Activated CD8-positive, alpha-beta T cell treated with anti-CD3 and anti-CD28 coated beads for 36 hours (primary cell): ENCODE measurements at places on chromosomes 4 and X. TPM values are rescaled to one million over a fixed set of nuclear protein-coding genes. Genes with fewer than 3 reads are reported as not detected.

The MAGED4B gene
- 1.5 TPM for total RNA-seq

The USP51 gene
- 1.2 TPM for total RNA-seq

The EFHC2 gene
- 0.31 TPM for total RNA-seq

The MAGEA9B gene
- total RNA-seq = not detected

The TMEM35A gene
- total RNA-seq = not detected

The ZFP92 gene
- 1.2 TPM for total RNA-seq

The GLOD5 gene
- not detected for total RNA-seq

The RNF175 gene
- total RNA-seq = not detected

The MAGEA12 gene
- total RNA-seq = not detected

DNA sequence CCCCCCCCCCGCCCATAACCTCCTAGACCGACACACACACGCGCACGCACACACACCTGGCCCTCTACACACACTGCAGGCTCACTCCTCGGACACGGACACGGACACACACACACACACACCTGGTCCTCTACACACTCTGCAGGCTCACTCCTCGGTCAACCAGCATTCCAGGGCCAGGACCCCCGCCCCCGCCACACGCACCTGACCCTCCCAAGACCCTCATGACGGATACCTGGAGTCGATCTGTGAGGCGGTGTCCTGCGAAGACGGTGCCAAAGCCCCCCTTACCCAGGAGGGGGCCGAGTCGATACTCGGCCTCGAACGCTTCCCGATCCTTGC lies 552 bp downstream of the PIM2 start:
- peak; percentile 4 for DNase-seq

DNA sequence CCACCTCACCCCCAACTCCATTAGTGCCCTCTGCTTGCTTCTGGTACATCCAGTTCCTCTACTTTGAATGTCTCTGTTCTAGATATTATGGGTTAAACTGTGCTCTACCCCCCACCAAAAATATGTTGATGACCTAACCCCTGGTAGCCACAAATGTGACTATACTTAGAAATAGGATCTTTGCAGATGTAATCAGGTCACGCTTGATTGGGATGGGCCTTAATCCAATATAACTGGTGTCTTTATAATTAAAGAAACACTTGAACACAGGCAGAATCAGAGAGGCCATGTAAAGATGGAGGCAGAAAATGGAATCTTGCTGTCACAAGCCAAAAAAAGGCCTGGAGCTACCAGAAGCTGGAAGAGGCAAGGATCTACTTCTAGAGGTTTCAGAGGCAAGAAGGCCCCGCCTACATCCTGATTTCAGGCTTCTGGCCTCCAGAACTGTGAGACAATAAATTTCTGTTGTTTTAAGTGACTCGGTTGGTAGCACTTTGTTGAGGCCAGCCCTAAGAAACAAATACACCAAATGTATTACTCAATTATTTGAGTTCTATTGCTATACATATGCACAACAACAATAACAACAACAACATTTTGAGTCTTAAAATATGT lies 220.0 kb downstream of the PPP3CA start:
- DNase-seq = no peak

- no peak for DNase-seq
These were observed 11.9 kb downstream of the BLOC1S4 start for GRCh38 chr4:6727943-6728250.

DNA sequence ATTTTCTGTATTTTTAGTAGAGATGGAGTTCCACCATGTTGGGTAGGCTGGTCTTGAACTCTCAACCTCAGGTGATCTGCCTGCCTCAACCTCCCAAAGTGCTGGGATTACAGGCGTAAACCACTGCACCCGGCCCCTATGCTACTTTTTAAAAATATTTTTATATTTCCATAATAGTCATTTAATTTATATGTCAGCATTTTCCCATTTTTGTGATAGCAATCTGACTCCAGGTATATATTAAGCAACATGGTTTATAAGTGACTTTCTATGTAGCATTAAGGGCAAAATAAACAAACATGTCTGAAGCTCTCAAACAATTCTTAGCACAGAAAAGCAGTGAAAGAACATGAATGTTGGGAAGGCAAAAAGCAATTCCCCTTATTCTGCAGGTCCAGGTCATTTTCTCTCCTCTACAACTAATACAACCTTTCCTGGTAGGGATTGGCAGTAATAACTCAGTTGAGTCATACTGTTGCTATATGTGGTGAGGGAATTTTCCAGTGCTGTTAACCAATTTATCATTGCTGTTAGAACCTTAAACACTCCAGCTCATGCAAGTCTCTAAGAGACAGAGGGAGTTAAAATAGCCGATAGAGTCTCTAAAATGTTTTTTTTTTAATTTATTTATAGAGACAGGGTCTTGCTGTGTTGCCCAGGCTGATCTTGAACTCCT lies 24.0 kb downstream of the SMIM14 start:
- no peak for DNase-seq

DNA sequence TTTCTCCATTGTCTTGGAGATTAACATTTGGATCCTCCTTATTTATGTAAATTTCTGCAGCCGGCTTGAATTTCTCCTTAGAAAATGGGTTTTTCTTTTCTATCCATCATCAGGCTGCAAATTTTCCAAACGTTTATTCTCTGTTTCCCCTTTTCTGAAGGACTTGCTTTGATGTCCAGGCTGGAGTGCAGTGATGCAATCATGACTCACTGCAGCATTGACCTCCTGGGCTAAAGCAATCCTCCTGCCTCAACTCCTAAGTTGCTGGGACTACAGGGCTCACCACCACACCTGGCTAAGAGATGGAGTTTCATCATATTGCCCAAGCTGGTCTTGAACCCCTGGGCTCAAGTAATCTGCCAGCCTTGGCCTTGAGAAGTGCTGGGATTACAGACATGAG lies 144.0 kb upstream of the ZXDB start:
- DNase-seq = no peak

- DNase-seq = no peak
These were observed 33.0 kb downstream of the SGMS2 start for GRCh38 chr4:107857741-107858140.

GRCh38 chr4:3871181-3871852 lies 105.1 kb downstream of the ADRA2C start:
- peak; percentile 57 for DNase-seq

GRCh38 chrX:141632124-141632523 lies 42.6 kb downstream of the SPANXA2 start:
- DNase-seq = no peak

GRCh38 chrX:39309721-39310152 lies 508.5 kb downstream of the MID1IP1 start:
- DNase-seq = peak; percentile 70

- DNase-seq = no peak
These were observed 4.4 kb upstream of the GIMD1 start for GRCh38 chr4:106373026-106373425.

- DNase-seq = no peak
These were observed 22.5 kb downstream of the ERVMER34-1 start for GRCh38 chr4:52728691-52729240.

- DNase-seq = no peak
These were observed 57.1 kb downstream of the ENPEP start for GRCh38 chr4:110532901-110533589.

DNA sequence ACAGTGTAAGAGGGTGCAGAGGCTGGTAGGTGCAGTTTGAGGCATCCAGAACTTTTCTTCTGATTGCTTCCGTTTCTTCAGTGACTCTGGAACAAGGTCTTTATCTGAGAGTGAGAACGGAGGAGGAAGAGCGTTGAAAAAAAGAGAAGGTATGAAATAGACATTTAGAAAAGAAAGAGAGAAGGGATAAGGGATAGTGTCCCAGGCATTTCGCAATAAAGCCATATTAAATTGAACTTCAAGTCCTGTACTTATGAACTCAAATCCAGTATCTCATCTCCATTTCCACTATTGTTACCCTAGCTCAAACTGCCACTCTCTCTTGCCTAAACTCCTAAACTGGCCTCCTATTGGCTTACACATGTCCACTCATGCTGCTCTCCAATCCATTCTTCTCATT lies 36.7 kb downstream of the NPY2R start:
- no peak for DNase-seq

GRCh38 chr4:79900182-79900581 lies 172.8 kb downstream of the ANTXR2 start:
- no peak for DNase-seq

GRCh38 chr4:103400405-103400804 lies 202.3 kb upstream of the CENPE start:
- no peak for DNase-seq

GRCh38 chr4:71026086-71026485 lies 32.6 kb downstream of the DCK start:
- DNase-seq = no peak

GRCh38 chr4:61427818-61428495 lies 227.8 kb downstream of the ADGRL3 start:
- no peak for DNase-seq

DNA sequence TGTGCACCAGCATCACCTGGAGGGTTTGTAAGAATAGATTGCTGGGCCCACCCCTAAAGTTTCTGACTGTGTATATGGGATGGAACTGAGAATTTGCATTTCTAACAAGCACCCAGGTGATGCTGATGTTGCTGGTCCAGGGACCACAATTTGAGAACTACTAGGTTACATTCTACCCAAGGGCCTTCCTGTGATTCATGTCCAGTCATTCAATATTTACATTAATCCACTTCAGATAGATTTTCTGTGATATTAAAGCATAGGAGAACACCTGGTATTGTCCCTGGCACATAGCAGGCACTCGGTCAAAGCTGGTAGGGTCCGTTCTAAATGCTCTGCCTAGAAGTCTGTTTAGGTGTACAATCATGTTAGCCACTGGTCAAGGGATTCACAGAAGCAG lies 19.5 kb upstream of the XPNPEP2 start:
- no peak for DNase-seq

GRCh38 chrX:65697915-65698796 lies 30.7 kb downstream of the MSN start:
- peak; percentile 87 for DNase-seq

DNA sequence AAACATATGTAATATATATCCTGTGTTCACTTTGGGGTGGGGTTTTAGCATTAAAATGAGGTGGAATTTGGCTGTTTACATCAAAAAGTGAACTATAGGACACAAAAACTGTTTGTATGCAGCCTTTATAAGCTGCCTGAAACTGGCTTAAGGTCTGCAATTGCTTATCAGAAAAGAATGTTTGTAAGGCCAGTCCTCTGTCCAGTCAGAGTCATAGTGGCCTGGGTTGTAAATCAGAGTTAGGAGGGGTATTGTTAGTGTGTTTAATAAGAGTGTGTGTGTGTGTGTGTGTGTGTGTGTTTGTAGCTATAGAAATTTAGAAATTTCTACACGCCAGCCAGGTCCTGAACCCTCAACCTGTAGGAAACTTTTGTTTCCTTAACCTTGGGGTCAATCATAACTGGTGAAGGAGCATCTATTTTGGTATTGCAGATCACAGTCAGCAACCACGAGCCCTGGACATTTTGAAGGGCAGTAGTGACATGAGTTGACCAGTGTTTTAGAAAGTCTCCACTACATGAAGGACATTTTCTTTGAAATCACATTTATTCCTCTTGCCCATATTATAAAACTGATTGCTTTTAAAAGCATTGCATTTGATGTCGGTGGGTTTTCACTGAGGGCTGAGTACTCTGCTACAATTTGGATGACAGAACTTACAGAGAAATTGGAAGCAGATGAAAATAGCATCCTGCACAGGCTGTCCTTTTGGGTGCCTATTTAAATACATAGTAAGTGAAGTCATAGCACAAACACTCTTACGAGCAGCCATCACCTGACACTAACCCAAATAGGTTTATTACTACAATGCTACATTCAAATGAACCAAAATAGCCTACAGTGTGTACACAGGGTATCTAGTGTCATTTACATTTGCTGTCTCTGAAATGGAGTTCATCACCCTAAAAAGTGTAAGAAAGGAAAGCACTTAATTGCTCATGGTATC lies 11.2 kb upstream of the TMEM154 start:
- DNase-seq = no peak

GRCh38 chrX:135112096-135112729 lies 8.1 kb downstream of the ETDB start:
- DNase-seq = peak; percentile 45

- no peak for DNase-seq
These were observed 25.0 kb downstream of the CCNQ start for GRCh38 chrX:153573984-153574383.

DNA sequence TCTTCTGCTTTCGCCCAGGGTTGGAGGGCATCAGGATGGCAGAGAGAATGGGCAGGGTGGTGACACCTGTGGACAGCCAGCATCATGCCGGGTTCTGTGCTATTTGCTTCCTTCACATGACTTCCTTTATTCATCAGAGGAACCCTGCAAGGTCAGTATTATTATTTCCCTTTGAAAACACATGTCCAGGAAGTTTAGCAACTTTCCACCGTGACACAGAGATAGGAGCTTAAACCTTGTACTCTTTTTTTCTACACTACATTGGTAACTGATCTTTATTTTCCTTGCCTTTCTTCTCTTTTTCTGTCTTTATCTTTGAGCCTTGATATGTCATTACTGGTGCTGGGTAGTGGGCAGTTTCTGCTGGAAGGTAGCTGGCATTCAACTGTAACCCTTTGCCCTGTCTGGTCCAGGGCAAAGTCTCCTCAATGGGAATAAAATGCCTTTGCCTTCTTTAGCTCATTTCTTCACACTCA lies 5.0 kb upstream of the MGST2 start:
- no peak for DNase-seq

GRCh38 chrX:21766101-21766500 lies 8.2 kb upstream of the SMPX start:
- no peak for DNase-seq

GRCh38 chrX:113996781-113997180 lies 587.1 kb upstream of the HTR2C start:
- no peak for DNase-seq

- no peak for DNase-seq
These were observed 508.2 kb upstream of the FAM241A start for GRCh38 chr4:111636961-111637585.

- DNase-seq = peak; percentile 27
These were observed 30.0 kb upstream of the ANXA5 start for GRCh38 chr4:121726642-121727268.

- no peak for DNase-seq
These were observed 33.5 kb downstream of the OR13H1 start for GRCh38 chrX:131577413-131577812.

- DNase-seq = no peak
These were observed 42.7 kb upstream of the ZCCHC12 start for GRCh38 chrX:118780911-118781310.

- DNase-seq = no peak
These were observed 18.4 kb upstream of the SLC6A14 start for GRCh38 chrX:116417968-116418367.

- DNase-seq = no peak
These were observed 10.1 kb upstream of the RS1 start for GRCh38 chrX:18681996-18682395.

DNA sequence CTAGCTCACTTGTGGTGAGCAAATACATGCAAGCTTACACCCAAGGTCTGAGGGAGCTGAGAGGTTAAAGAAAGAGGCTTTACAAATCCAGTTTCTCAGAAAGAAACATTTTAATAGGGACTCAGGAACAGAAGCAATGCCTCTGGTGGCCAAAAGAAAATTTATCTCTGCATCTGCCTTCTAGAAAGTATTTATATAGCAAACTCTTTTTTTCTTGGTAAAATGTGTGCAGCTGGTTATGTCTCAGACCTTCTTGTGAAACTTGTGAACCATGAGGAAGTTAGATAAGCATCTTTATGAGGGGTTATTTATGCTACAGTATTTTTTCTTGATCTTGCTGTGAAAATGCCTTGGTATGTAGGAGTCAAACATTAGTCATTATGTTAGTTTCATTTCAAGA lies 48.5 kb upstream of the CYSLTR1 start:
- DNase-seq = peak; percentile 4
